PC-3 (cell line): ENCODE measurements at places on chromosomes 4 and X. TPM values are rescaled to one million over a fixed set of nuclear protein-coding genes. Genes with fewer than 3 reads are reported as not detected.

DNA sequence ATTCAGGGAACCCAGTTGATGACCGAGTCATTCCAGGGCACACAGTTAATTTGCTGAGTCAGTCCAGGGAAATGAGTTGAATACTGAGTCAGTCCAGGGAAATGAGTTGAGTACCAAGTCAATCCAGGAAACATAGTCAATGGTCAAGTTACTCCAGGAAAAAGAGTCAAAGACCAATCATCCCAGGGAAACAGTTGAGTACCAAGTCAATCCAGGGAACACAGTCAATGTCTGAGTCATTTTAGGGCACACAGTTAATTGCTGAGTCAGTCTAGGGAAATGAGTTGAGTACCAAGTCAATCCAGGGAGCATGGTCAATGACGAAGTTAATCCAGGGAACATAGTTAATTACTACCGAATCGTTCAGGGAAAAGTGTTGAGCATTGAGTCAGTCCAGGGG is 754.4 kb downstream of the NLGN4X start:
- peak; percentile 4 for DNase-seq

DNA sequence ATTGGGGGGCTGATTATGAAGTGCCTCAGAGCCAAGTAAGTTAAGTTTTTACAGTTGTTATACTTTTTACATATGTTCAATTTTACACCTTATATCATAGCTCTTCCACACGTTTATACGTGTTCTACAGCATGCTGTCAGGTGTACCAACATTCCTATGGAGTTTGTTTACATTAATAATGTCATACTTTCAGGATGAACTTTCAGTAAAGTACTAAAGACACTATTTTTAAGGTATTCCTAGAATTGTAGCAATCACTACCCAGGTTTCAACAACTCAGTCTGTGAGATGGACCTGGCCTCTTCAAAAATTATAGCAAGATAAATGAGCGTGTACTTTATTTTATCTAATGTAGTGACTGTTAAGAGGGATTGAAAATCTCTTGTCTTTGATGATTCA is 92.6 kb downstream of the PTPN13 start:
- DNase-seq: no peak

- DNase-seq: peak; percentile 55
These were observed 38.8 kb downstream of the GAB1 start for GRCh38 chr4:143375326-143376073.

Gene NSUN7
- 4.2 and 6.7 TPM in 2 replicates for total RNA-seq

Gene NEXMIF
- not detected in 2 replicates for total RNA-seq

Gene NHS
- 4.9 and 5.6 TPM in 2 replicates for total RNA-seq
